KG1 (cell line): ENCODE measurements at places on chromosomes 5 and 9.

- DNase-seq, result no peak
Measured at GRCh38 chr9:118975736-118976135, 393.5 kb downstream of the BRINP1 start.

DNA sequence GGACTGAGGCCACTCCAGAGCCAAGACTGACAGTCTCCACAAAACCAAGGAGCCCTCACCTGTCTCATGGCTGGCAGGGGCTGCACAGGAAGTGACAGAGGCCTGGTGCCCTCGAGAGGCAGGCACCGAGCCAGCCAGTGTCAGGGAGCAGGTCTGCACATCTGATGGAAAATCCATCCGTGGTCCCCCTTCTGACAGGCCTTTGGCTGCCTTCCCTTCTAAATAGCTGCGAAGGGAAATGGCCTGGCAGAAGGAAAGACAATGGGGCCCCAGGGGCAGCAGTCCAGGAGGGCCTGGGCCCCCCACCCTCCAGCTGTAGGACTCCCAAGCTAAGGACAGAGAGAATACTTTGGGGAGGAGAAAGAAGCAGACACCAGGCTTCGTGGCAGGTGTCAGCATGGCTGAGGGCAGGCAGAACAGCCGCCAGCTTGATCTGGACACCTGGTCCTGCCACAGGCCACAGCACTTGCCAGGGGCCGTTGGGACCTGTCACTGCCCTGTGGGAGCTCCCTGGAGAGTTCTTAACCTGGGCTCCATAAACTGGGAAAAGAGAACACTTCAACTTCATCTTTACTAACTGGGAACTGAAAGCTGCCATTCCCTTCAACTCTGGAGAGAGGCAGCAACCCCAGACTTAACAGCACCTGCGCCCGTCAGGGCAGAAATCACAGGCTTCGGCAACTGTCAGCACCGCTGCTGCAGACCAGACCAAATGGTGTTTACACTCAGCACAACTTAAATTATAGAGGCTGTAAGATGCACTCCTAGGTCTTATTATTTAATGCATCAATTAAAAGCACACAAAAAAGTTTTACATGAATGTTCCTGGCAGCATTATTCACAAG, 22.0 kb downstream of the ADAMTS2 start:
- DNase-seq, result no peak

GRCh38 chr9:93207860-93208734, 24.2 kb downstream of the WNK2 start:
- DNase-seq, result no peak

DNA sequence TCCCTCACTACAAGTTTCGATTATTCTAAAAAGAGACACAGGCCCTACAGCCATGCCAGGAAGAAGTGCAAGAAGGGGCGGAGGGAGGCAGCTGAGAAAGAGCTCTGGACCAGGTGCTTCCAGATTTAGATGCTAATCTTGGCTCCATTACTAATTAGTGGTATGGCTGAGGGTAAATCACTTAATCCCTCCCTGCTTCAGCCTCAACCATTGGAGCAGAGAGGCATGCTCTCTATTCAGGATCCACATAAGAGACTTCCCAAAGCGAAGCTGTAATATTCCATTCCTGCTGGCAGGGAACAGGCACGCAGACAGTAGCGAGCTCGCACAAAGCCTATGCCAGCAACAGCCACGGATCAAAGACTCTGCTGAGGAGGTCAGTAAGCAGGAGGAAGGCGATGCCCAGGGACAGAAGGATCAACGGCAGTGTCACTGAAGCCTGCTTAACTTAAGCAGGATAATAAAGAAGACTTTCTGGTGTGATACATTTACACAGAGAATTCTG, 24.2 kb downstream of the LIFR start:
- no peak for DNase-seq

DNA sequence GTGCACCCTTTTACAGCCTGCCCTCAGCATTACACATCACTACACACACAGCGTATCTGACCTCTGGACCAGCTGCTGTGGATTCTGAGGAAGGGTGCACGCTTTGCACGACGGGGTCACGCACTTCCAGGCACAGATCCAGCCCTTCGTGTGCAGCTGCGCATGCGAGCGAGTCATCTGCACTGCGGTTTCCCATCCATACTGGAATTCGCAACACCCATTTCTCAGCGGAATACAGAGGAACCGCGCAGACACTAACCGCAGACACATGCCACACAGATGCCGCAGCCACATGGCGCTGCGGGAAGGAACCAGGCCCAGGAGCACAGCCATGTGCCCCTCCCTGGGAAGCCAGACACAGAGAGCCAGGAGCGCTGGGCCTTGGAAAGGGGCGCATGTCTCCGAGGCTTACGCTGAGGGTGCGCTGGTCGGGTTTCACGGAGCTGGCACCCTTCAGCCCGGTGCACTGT, 43.5 kb downstream of the PNPLA7 start:
- DNase-seq, result no peak

GRCh38 chr5:90810211-90810610, 251.6 kb downstream of the ADGRV1 start:
- DNase-seq, result no peak

GRCh38 chr5:171251519-171251918, 57.5 kb upstream of the TLX3 start:
- no peak for DNase-seq

DNA sequence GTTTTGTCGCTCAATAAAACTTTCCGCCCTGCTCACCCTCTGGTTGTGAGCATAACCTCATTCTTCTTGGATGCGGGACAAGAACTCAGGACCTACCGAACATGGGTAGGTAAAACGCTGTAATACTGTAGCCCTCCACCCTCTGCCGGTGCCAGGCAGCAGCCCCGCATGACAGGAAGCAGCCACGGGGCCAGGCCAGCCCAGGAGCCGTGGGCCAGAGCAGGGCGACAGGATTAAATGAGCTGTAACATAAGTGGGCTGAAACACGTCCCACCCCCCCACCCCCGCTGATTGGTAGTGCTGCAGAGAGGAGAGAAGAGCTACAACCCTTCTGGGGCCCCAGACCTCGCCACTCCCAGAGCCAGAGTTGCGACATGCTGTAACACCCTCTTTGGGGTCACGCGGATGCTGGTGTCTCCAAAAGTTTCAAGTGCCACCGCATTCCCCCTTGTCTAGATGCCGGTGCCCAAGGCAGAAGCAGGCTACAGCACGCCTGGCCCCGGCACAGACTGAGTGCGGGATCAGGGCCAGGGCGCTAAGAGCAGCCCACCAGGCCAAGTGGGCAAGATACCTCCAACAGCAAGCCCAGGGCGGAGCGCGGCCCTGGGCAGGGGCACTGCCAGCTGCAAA, 81.8 kb downstream of the FBXW11 start:
- no peak for DNase-seq

DNA sequence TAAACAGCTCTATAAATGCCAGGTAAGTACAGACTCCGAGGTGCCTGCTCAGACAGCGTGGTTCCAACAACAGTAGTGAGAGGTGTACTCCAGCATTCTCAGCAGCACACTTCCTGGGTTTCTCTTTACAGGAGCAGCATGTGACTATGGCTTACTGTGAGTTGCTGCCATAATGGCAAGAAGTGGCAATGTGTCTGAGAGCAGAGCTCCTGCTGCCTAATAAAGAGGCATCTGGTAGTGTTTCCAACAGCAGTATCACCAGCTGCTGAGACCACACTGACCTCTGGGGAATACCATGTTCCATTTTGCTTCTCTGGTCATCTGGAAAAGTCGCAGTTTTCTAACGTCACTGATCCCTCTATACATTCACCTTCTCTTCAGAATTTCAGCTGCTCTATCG, 398.2 kb downstream of the SLCO4C1 start:
- no peak for DNase-seq

DNA sequence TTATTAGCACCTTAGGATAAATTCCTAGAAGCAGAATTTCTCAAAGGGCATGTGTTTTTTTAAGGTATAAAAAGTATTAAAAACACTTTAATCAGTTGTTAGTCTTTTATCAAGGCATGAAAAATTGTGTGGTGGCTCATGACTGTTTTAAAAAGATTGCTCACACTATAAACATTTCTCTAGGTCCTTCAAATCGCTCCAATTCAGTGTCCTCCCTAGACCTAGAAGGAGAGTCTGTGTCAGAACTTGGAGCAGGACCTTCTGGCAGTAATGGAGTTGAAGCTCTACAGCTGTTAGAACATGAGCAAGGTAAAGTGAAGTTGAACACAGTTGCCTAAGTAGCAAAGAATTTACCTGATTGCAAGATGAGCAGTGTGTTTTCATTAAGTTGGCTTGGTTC, 62.0 kb downstream of the GAPVD1 start:
- no peak for DNase-seq
